Stimulated activated CD8-positive, alpha-beta memory T cell treated with anti-CD3 and anti-CD28 coated beads, Interleukin-15, amount 100 ng/mL, for 24 hours (primary cell): ENCODE measurements at places on chromosomes 2 and 18.

DNA sequence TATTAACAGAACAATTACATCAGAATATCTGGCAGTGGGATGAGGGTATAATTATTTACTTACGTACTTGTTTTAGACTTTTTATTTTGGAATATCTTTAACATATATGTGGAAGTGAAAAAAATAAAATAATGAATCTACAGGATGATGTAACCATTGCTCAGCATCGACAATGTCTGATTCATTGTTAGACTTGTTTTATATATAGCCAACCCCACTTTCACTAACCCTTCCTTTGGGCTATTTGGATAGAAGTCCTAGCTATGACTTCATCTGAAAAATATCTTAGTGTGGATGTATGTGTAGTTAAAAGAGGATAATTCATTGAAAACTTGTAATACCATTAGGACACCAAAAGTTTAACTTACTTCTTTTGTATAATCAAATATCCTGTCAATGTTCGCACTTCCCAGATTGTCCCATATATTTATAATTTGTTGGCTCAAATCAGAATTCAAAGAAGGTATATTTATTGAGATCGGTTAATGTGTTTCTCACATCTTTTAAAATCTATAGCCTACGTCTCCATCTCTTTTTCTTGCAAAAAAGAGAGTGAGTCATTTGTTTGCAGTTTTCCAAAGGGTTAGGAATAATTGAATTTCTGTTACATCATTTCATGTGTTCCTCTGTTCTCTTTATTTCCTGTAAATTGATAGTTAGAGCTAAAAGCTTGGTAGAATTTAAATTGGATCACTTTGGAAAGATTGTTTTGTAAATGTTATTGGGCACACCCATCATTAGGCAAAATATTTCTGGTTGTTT lies 506.1 kb upstream of the FAM98A start:
- DNase-seq, result no peak

DNA sequence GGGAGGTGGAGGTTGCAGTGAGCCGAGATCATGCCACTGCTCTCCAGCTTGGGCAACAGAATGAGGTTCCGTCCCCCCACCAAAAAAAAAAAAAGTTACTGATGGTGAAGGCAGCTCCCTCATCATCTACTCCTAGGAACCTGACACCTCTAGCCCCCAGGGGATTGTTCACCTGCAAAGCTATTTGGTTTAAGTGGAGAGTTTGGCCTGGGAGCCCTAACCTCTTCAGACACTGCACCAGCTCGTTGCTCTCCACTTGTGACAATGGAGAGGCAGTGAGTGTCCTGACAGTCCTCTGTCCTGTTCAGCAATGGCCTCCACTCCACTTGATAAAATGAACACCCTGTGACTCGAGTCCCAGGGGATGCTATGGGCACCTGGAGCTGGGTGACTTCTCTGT lies 43.5 kb downstream of the ATP6V1C2 start:
- DNase-seq, result no peak

DNA sequence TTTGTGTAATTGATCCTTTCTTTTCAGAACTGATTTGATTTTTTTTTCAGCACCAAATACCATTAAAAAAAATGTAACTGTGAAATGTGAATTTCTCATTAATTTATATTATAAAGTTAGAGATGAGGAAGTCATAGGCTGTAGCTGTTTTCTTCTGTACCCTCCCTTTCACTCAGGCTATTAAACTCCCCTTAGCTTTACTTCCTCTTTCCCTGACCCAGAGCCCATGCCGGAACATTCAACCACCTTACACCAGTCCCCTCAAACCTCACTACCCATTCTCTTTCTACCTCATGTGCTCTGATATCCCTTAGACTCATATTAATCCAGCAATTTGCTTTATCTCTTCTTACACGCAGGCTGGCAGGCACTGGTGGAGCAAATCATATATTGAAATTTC lies 12.4 kb downstream of the GALNT5 start:
- DNase-seq, result no peak

DNA sequence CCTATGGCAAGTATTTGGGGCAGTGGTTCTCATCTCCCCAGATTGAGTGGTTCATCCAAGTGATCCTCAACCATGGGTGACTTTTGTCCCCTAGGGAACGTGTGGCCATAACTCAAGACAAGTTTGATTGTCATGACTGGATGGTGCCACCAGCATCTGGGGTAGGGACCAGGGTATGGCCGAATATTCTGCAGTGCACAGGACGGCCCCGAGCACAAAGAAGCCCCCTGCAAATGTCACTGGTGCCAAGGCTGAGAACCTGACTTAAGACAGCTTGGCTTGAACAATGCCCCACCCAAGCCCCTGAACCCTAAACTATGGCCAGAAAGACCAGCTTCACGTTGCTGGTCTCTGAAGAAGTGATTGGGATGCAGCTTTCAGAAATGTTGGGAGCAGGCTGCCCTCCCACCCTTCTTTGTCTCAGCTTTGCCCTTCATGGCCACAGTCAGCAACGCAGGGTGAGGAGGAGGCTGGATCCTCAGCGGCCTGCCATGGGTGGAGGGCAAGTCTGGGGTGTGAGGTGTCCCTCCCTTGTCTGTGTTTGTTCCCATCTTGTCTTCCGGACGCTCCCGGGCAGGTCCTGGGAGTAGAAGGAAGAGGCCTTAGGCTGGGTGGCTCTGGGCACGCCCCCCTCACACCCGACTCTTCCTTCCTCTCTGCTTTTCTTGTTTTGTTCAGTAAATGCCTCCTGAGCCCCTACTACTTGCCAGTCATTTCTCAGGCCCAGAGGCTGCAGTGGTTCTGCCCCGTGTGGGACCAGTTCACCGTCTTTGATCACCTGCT lies 43.4 kb downstream of the GREB1 start:
- no peak for DNase-seq

- no peak for DNase-seq
Observed at GRCh38 chr18:74274700-74275099, 17.1 kb downstream of the CYB5A start.

- DNase-seq, result no peak
Observed at GRCh38 chr2:61090386-61090921, 24.8 kb downstream of the SANBR start.

GRCh38 chr2:189527812-189528592 lies 52.6 kb downstream of the SLC40A1 start:
- no peak for DNase-seq

DNA sequence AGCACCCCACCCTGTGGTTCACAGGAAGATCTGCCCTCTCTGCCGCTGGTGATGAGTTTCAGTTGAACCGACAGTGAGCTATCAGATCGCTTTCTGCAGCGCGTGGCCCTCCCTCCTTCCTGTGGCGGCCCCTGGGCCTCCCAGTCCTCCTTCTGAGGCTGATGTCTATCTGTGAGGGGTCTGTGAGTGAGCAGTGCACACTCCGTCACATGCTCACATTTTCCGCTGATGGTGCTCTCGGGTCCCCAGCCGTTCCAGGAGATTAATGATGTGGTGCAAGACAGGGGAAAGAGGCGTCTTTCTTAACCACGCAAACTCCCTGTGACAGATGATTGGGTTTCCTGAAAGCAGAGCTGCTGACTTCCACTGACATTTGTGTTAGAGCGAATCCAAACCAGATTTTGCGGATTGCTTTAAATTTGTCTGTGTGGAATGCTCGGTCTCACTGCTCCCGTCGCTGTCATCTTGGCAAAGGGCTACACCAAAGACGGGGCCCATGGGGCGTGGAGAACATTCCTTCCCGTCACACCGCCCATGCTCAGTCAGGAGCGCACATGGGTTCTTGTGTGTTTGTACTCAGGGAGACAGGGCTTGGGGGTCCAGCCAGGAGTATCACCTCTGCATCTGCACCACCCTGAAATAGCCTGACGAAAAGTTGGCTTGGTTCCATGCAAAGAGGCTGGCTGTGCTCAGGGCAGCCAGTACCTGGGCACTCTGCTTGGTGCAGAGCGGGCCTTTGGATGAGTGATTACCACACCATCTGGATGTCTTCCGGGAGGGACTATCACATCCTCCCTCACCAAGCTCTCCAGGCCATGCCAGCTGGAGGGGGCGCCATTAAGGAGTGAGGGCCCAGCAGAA lies 154.7 kb upstream of the HS6ST1 start:
- peak; percentile 13 for DNase-seq

GRCh38 chr2:126703311-126703710 lies 47.4 kb downstream of the GYPC start:
- no peak for DNase-seq

DNA sequence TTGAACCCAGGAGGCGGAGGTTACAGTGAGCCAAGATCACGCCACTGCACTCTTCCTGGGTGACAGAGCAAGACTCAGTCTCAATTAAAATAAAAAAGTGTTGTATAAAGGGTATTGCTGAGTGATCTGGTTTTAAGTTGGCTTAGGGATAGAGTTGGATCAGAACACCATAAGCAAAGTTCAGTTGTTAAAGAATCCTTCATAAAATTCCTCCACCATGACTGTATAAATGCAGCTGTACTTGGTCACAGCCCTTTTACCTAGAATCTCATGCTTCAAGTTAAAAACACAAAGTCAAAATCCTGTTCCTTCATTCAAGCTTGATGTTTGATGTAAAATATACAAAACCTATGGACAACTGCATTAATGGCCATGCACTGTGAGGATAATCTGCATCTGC lies 33.4 kb upstream of the PNO1 start:
- DNase-seq, result no peak

DNA sequence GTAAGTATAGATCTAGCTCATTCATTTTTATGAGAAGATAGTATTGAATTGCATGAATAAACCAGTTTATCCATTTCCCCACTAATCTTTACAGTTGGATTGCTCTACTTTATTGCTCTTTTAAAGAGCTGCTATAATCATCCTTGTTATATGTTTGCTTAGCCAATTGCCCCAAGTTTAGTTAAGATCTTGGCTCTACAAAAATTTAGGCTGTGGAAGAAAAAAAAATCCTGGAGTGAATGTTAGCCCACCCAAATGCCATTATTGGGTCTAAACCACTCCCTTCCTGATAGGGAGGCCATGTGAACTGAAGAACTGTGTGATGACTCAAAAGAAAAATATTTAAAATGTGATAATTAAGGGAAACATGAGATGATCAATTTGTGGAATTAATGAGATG lies 2.9 kb downstream of the ALS2 start:
- DNase-seq, result no peak

DNA sequence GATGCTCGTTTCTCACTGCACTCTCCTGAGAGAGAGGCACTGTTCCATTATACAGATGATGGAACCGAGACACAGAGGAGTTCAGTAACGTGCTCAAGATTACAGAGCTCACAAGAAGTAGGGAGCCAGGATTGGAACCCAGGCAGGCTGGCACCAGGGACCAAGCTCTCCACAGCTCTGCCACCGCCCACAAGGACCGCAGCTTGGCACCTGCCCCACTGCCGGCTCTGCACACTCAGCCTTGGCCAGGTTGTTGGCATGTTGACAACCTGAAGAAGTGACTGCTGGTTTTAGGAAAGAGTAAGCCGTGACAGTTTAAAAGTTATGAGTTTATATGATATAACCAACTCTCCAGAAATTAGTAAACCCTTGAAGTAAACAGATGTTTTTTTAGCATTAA lies 48.0 kb upstream of the ITM2C start:
- DNase-seq, result no peak

GRCh38 chr2:166862468-166863132 lies 25.7 kb upstream of the XIRP2 start:
- no peak for DNase-seq

DNA sequence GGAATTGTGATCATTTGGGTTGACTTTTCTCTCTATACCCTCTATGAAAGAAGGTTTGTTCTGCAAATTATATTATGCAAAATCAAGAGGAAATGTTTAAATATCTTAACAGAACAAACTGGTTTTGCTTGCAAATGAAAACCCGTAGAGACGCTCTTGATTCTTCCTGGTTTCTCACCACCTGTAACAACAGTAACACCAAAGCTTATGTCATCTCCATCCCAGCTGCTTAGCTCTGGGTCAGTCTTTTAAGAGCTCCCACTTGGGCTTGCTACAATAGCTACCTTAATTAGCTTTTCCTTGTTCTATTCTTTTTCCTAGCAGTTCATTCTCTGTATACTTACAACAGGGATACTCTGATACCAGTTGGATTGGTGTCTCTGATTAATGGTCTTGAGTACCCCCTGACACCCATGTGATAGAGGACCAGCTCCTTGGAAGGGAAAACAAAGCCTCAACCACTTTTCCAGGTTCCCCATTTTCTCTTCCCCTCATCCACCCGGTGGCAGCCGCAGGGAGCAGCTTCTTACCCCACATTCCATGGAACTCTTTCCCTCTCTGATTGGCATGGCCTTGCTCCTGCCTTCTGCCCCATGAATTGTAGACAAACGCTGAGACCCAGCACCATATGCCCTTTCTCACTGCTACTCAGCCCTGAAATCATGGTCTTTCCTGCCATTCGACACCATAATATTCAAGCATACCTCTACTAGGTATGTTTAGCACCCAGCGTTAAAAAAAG lies 27.7 kb downstream of the TMEM182 start:
- DNase-seq, result no peak

GRCh38 chr2:234997389-234997788 lies 45.6 kb downstream of the SH3BP4 start:
- no peak for DNase-seq

DNA sequence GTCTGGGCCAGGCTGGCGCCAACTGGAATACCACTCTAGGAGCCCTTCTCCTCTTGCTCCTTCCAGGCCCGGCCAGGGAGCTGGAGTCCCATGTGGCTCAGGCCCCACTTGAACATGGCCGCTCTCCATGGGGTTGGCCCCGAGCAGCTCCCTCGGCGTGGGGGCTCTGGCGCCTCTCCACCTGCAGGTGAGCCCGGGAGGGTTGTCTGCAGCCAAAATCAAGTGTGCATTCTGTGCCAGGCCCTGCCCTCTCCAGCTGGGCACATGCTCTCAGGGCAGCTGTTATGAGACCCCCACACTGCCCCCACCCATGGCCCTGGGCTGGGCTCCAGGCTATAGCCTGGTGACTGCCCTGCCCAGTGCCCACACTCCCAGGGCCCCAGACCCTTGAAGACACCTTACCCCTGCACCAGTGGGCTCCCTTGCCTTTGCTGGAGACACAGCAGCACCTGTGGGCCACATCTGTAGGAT lies 45.8 kb upstream of the HS6ST1 start:
- DNase-seq, result no peak

DNA sequence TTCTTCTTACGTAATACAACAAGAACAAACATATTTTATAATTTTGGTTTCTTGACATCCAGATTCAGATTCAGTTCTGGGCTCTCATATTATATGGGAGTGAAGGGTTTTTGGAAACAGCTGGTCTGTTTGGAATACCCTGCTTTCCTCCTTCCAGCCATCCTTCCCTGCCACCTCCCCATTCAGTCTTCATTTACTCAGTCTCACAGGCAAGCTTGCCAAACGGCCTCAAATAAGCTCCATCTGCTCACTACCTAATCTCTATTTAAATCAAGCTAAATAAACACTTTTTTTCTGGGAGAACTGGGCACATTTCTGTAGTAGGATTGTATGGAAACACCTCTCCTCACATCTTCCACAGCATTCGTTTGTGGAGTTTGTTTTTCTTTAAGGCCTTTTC lies 147.5 kb downstream of the RND3 start:
- no peak for DNase-seq
